ENCODE measurements at places on chromosomes 13 and 19.

- no peak for DNase-seq
Observed at GRCh38 chr19:48487948-48488347, 18.8 kb downstream of the CYTH2 start.

GRCh38 chr19:31436121-31436776 lies 87.0 kb upstream of the TSHZ3 start:
- no peak for DNase-seq

- DNase-seq = peak; percentile 7
Observed at GRCh38 chr13:95527955-95528354, 24.6 kb upstream of the CLDN10 start.

- DNase-seq = no peak
Observed at GRCh38 chr19:4379383-4380253, 20.7 kb downstream of the SH3GL1 start.

DNA sequence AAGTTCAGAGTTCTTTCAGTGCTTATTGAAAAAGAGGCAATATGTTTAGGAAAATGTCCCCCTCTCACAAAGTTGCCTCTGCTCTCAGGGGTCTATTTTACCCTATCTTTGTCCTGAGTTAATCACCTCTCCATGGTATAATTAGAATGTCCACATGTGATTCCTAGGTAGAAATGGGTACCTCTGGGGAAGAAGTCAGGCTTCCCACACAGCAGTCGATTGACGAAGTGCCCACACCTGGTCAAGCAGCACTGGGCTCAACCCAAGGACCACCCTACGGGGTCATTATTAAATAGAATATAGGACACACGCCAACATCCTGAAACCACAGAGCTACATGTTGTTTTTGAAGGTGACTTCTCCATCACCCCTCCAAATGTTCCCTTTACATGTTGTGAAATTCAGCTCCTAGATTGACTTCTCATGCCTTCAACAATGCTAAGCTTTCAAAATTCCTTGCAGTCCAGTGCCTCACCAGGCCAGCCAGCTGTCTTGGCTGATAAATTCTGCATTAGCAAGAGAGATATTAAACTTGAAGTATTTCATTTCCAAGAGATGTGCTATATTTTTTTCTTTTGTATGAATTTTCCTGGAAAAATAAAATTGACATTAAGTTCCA lies 43.6 kb upstream of the FAM124A start:
- DNase-seq = no peak

DNA sequence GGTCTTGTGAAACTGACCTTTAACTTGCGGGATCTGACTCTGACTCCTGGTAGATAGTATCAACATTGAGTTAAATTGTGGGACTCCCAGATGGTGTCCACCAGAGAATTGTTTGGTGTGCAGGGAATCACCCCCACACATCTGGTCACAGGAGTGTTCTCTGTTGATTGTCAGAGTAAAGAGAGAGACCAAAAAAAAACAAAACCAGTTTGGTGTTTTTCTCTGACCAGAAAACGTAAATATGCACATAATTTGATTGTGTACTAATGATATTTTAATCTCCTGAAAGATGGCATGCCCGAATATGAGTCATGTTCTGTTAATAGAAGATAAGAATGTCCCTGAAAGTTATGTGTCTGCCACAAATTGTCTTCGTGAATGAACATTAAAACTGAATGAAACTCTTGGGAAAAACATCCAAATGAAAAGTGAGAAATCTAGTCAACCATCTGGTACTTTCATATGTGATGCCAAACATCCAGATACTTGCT lies 118.5 kb upstream of the GPC6 start:
- DNase-seq = no peak

GRCh38 chr13:76641056-76641455 lies 245.1 kb downstream of the KCTD12 start:
- no peak for DNase-seq

GRCh38 chr13:92303428-92303827 lies 905.0 kb downstream of the GPC5 start:
- DNase-seq = no peak

- DNase-seq = no peak
Observed at GRCh38 chr13:52366291-52366690, 39.7 kb downstream of the THSD1 start.

DNA sequence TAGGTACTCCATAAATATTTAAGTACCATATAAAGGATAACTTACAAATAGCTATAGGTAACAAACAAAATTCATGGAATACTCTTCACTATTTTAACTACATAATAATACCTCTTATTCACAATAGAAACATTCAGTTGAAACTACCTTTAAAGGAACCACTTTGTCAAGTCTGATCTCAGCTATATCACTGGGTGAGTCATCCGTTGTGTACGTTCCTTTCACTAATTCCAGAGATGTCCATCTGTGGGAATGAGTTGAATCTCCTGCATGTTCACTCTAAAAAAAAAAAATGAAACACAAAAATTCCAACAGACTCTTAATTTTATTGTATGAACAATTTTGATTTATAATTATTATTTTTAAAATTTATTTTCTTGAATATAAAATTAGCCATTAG lies 149.4 kb upstream of the FBXL3 start:
- DNase-seq = no peak

DNA sequence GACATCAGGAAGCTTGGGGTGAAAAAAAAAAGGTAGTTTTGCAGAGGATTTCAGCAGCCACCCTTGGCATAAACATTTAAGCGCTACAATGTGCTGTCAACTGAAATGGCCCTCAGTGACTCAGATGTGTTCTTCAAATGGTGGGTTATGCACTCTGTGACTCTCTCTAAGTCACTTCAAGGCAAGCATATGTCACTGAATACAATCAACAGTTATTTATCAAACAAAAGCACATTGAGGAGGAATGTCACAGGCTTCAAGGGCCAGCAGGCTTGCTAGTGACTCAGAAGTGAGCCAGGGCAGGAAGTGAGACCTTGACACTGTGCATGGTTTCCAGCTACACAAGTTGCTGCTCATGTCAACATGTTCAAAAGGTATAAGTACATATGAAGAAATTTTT lies 523.7 kb upstream of the HTR2A start:
- peak; percentile 5 for DNase-seq

DNA sequence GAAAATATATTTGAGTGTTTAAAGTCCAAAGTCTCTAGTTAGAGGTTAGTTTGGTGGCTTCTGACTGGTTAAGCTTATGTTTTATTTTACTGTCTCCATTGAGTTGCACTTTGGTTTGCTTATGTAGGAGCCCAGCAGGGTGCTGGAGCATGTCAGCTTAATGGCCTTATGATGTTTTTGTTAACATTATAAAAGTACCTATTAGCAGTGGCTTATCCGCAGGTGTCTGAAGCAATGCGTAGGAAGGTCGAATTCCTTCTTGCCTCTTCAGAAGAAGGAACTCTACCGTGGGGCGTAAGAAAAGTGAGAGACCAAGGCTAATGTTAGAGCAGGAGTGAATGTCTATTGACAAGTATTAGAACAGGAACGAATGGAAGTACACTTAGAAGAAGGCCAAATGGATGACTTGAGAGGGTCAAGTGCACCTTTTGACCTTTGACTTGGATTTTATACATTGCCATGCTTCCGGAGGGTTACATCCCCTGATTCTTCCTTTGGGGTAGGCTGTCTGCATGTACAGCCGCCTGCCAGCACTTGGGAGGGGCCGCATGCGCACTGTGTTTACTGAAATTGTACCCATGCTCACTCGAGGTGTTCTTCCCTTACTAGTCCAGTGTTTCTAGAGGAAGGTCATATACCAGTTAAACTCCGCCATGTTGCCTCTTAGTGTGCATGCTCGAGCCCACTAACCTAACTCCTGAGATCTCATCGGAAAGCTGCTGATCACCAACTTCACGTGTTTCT lies 793.9 kb upstream of the PCDH9 start:
- no peak for DNase-seq

- DNase-seq = peak; percentile 57
Observed at GRCh38 chr19:34430738-34431625, 2.8 kb downstream of the UBA2 start.

GRCh38 chr19:35468637-35469036 lies 20.6 kb downstream of the FFAR2 start:
- DNase-seq = peak; percentile 65

DNA sequence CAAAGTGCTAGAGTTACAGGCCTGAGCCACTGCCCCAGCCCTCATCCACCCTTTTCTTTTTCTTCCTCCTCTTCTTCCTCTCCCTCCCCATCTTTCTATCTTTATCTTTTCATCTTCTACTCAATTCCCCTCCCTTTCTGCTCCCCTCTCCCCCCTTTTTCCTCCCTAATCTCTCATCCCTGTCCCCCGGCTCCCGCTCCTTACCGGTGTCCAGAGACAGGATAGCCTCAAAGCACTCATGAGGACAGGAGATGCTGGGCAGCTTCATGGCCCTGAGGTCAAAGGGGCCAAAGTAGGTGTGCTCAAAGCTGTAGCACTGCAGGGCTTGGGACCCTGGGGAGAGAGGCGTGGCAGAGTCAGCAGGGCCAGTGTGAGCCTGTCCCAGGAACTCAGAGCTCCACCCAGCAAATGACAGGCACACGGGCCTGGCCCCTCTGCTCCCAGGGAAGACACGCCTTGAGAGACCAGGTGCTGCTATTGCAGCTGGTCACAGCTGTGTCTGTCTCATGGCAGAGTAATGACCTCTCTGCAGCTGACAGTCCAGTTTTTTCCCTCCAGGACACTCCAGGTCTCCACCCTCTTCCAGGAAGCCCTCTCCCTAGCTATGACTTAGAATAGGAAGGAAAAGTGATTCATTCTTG lies 2.6 kb downstream of the LYPD5 start:
- DNase-seq = no peak

GRCh38 chr13:93339550-93339949 lies 112.9 kb downstream of the GPC6 start:
- no peak for DNase-seq
